ENCODE measurements at places on chromosomes 4 and X.

GRCh38 chr4:183200453-183200852, 101.4 kb downstream of the WWC2 start:
- DNase-seq: no peak

GRCh38 chr4:29549342-29549741, 1170.8 kb upstream of the PCDH7 start:
- DNase-seq: no peak

GRCh38 chr4:182837831-182838230, 79.4 kb downstream of the DCTD start:
- DNase-seq: no peak

GRCh38 chrX:153775293-153776119, 5.3 kb upstream of the SRPK3 start:
- no peak for DNase-seq

DNA sequence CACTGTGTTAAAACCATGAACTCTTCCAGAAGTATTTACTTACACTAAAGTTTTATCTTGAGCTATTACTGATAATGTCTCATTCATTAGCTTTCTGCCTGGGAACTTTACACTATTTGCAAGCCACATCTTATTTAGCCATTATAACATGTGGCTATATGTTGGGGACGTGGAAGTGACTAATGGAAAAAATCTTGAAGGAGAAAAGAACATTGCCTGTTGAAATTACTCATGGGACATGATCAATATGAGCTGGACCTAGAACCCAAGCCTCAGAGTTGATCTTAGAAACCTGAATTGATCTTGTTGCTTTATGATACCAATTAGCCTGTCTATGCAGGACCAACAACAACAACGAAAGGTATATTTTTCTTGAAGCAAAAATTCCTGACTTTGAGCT, 22.5 kb upstream of the ARHGAP6 start:
- no peak for DNase-seq

DNA sequence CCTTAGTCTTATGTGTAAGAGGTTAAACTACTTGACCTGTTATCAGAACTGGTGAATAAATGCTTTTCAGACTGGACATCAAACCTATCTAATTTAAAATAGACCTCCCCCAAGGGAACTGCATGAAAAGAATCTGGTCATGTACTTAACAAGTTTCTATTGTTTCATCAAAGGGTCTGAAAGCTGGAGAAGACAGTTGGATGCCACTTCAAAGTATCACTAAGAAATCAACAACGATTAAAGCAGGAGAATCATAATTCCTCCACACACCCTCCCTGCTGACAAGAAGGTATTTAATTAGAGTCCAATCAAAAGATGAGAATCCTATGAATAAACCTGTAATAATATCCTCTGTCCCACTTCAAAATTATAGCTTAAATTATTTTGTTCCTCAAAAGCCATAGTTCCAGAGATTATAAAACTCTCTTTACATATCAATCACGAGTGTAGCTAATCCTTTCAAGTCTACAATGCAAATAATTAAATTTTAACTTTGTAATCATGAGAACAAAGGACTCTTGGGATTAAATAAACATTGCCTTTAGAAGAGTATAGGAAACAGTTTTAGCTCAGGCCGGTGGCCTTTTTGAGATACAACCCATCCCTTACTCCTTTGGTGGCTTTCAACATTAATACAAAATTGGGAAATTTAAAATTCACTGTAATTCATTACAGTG, 35.1 kb downstream of the TSPAN5 start:
- no peak for DNase-seq

DNA sequence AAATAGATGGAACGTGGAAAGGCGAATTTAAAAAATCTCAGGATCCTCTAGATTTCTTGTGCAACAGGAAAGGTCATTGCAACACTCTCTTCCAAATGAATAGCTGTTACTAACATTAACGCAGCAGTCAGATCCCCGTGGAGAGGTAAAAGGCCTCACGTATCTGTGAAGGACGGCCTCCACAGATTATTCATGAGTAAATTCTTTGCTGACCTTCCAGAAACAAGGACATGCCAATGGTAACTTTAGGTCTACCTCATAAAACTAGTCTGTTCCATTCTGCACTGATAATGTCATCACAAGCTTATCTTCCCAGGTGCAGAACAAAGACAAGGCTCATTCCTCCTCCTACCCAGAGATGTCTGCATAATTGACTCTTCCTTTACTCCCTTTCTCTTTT, 16.1 kb upstream of the REPS2 start:
- no peak for DNase-seq

- DNase-seq: no peak
Measured at GRCh38 chr4:48195374-48195773, 61.3 kb upstream of the TXK start.

DNA sequence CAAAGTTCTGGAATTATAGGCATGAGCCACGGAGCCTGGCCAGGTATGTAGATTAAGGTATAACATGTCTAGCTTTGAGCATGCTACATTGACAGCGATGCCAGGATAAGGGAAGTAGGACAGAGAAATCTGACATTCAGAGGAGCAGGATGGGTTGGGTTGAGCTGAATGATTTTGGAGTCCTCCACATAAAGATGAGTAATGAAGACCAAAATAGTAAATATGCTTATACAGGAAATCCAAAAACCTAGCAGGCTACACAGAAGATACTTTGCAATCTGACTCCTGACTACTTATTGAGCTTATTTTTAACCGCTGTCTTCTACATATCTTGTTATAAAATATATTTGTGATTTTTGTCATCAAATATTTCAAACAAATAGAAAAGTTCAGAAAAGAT, 69.7 kb downstream of the PDGFC start:
- DNase-seq: no peak

DNA sequence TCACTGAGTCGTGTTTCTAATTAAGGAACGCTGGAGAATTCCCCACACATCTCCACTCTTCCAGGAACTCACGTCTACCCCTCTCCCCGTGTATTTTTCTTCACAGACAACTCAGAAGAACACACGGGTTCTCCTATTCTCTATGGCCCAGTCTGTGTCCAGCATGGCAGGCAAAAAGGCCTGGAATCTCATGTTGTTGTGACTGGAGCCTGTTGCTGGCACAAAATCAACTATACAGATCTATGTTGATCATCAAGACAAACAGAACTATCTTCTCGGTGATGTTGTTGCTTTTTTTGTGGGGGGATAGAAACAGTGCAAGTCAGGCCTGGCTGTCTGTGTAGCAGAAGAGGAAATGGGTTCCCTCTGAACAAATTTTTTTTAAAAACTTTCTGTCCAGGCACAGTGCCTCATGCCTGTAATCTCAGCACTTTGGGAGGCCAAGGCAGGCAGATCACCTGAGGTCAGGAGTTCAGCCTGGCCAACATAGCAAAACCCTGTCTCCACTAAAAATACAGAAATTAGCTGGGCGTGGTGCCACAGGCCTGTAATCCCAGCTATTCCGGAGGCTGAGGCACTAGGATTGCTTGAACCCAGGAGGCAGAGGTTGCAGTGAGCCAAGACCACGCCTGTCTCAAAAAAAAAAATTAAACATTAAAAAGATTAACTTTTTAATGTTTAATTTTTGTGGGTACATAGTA, 50.5 kb upstream of the CBR4 start:
- DNase-seq: no peak

- DNase-seq: no peak
Measured at GRCh38 chr4:83125738-83126141, 11.2 kb upstream of the PLAC8 start.

GRCh38 chrX:19886883-19887531, 393 bp downstream of the SH3KBP1 start:
- DNase-seq: no peak

- no peak for DNase-seq
Measured at GRCh38 chr4:20249333-20249732, 2.4 kb upstream of the SLIT2 start.

DNA sequence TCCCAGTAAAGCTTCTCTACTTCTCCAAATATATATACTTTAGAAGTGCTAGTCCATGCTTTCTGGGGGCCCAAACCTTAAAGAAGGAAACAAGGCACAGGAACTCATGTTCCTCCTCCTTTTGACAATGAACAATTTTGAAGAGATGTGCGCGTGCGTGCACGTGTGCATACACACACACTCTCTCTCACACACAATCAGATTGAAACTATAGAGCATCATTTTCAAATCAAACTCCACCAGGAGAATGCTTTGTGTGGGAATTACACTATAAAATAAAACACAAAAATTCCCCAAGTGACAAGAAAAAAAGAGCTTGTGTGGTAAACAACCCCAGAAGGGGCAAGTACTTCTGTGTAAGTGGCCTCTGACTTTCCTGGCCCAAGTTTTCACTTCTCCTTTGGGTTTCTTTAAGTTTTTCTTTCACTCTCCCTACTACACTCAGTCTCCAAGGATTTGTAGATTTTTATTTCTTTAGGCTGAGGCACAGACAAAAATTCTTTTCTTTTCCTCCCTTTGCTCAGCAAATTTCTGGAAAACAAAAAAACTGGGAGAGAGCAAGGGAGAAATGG, 46.6 kb upstream of the SHISA3 start:
- DNase-seq: no peak

GRCh38 chrX:132406106-132406505, 82.7 kb downstream of the MBNL3 start:
- DNase-seq: no peak

GRCh38 chr4:185914583-185915199, 102.7 kb upstream of the SORBS2 start:
- no peak for DNase-seq

- DNase-seq: no peak
Measured at GRCh38 chrX:122857734-122858133, 326.3 kb upstream of the GRIA3 start.

DNA sequence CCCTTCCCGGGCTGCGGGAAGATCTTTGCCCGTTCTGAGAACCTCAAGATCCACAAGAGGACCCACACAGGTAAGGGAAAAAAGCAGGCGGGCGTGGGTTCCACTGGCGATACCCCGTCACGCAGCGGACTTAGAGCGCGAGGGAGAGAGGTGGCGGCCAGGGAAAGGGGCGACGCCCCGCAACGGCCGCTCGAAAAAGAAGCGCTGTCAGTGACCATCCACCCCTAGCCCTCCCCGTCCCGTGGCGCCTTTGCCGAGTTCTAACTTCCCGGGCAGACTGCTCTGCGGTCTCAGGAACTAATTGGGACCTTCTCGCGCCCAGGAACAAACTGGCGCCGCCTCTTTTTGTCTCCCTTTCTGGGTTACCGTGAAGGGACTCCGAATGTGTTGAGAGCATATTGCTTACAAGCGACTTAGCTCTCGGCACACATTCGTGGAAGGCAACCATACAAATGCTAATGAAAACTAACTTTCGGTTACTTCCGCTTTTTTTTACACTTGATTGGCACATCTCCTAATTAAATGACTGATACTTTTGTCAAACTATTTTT, 1.8 kb downstream of the ZIC3 start:
- DNase-seq: no peak

- DNase-seq: no peak
Measured at GRCh38 chrX:79082899-79083298, 61.6 kb upstream of the GPR174 start.

DNA sequence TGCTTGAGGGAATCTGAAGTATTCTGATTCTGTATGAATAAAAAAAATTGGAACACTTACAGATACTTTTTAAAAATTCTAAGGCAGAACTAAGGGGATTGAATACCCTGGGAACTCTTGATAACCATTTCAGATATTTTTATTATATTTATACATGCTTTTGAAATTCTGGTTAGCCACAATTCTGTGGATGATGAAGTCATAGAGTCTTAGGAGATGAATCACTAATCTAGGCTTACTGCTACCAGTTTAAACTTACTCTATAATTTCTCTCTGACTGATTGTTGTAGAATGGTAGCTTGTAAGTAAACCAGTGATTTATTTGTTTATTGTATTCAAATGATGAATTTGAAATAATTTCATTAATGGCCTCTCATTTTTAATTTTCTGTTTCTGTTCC, 11.4 kb upstream of the SLAIN2 start:
- no peak for DNase-seq

DNA sequence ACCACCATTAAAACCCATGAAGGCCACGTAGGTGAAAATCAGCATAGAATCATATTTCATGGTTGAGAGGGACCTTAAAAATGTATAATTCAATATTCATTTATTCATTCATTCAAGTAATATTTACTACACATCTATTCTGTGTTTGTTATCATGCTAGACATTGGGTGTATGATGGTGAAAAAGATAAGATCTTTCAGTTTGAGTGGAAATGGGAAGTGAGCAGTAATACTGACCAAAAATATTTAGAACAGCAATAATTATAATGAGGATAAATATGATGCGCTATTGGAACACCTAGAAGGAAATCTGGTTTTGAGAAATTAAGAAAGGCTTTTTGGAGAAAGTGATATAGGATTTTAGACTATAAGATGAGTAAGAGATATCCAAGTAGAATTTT, 28.0 kb downstream of the DKK2 start:
- DNase-seq: no peak

DNA sequence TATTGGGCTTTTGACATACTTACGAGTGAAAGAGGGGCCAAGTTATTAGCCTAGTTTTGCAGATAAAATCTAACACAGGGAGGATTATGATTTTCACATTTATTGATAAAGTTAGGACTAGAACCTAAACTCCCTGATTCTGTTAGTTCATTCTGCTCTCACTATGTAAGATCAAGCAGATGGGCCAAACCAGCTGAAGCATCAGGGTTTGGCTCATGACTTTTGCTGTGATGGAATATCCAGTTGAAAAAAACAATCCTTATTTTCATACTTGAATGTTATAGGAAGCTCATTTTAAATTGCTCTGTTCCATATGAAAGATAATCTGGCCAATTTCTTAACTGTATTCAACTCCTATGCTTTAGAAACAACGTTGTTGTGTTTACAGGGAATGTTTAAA, 21.2 kb downstream of the SPRY1 start:
- no peak for DNase-seq

GRCh38 chr4:42344309-42344708, 53.0 kb upstream of the SHISA3 start:
- DNase-seq: no peak

DNA sequence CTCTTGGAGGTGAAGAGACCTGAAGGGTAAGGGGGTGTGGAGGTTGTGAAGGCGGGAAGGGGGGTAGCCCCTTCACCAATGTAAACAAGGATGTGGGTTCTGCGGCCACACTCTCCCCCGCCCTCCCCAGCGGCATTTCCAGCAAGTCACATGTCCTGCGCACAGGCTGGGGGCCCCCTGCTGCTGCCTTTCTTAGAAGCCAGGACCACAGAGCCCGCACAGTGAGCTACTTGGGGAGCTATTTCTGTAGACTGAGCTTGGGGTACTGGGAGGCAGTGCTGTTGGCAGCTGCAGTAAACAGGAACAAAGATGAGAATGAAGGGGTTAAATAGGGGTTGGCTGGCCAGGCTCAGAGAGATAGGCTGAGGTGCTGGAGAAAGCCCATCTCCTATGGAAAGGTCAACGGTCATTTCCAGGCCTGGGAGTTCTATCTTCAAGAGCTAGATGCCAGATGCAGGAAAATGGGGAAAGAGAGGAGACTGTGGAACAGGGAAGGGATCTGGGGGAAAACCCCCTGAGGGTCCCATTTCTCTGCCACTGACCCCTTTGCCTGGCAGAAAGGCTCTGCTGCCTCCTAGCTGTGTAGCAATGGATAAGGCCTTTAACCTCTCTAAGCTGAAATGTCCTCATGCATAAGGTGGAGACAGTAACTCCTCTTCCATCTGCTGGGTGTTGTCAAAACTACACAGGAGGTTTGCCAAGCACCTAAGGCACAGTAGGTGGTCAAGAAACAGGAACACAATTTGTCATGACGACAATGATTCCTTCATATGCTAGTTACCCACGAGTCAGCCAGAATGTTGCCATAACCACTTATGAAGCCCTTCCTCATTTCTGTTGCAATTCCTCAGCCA, 18.5 kb upstream of the PIM2 start:
- peak; percentile 49 for DNase-seq
